ENCODE measurements at places on chromosomes 3 and 15. TPM values are rescaled to one million over a fixed set of nuclear protein-coding genes. Genes with fewer than 3 reads are reported as not detected.

Gene KLF15
- total RNA-seq: 53.8 TPM

GRCh38 chr3:127849368-127849767 lies 27.1 kb upstream of the MGLL start:
- DNase-seq: no peak

Gene GOLGA6D
- not detected for total RNA-seq

- DNase-seq: no peak
Observed at GRCh38 chr15:89586651-89587050, 11.4 kb downstream of the TICRR start.

Gene CCK
- 0.48 TPM for total RNA-seq
